ENCODE measurements at places on chromosomes 11 and 22.

DNA sequence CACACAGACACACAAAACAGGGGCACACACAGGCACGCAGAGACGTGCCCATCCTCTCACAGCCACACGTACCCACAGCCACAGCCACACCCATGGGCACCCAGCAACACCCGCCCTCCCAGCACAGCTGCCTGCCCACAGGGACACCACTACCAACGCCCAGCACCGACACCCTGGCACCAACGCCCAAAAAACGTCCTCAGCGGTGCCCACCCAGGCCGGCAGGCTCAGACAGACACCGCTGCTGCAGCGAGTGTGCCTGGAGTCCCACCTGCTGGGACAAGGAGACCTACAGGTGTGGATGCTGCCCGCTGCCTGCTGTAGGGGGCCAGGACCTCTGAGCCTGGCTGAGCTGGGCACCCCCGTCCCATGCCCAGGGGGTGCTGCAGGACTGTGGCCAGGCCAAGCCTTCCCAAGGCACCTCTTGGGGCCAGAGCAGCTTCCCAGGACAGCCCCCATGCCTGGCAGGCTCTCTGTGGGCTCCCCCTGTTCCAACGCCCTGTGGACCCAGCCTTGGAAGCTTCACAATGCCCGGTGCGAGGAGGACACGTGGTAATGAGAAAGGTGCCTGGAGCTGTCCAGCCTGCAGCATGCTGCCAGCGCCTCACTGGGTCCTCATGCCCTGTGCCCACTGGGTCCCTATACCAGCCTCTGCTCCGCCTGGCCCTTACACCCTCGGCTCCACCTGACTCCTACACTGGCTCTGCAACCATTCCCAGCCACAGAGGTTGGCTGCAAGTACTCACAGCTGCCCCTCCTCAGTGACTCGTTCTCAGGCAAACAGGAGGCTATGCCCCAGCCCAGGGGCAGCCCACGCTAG is 45.8 kb upstream of the TH start:
- no peak for DNase-seq

- DNase-seq = no peak
These were observed 7.2 kb downstream of the APLP2 start for GRCh38 chr11:130076778-130077481.

- no peak for DNase-seq
These were observed 12.1 kb downstream of the CPT1A start for GRCh38 chr11:68829581-68829980.

- no peak for DNase-seq
These were observed 82.1 kb upstream of the THY1 start for GRCh38 chr11:119505071-119505470.

DNA sequence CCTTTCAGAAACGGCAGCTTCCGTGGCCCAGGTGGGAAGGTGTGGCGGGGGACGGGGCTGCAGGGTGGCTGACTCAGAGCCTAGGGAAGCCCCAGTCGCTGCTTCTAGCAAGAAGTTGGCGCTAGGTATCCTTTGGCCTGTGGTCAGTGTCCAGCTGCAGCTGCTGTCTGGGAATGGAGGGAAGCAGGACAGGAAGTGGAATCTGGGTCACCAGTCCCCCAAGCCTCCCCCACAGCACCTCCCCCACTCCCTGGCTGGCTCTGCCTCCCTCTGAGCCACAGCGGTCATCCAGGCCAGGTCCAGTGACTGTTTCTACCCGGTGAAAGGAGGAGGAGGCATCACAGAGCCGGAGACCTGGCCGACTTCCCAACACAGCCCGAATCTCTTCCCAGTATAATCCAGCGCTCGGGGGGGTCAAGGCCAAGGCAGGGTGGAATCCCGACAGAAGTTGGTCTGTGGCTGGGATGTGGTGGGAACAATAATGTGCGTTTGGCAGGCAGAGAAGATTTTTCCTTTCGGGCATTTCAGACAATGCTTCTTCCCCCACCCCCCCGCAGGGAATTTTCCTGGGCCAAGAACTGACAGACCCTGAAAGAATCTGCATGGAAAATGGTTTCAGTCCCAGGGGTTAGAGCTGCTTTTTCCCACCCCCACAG is 45.1 kb downstream of the C11orf96 start:
- DNase-seq = no peak

DNA sequence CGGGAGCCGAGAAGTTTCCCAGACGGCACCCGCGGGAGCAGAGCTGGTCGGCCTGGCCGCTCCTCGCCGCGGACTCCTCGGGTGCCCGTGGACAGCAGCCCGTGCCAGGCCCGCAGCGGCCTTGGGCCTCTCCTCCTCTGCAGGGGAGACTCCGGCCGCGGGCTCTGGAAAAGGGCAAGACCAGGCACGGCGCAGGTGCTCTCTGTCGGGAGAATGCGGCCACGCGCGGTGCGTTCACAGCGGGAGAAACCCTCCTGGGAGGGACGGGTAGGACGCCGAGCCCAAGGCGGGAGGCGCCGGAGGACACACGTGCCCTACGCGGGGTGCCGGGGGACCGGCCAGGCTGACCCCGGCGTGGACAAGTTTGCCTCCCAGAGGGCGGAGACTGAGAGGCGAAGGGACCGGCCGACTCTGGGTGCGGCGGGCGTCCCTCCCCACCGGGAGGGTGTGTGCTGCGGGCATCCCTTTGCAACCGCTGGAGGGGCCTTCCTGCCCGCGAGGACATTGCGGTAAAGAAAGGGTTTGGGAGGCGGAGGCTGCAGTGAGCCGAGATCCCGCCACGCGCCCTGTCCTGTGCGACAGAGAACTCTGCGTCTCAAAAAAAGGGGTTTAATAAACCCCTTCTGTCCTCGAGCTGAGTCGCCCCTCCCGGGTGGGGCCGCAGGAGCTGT is 2.3 kb downstream of the IFITM1 start:
- no peak for DNase-seq

DNA sequence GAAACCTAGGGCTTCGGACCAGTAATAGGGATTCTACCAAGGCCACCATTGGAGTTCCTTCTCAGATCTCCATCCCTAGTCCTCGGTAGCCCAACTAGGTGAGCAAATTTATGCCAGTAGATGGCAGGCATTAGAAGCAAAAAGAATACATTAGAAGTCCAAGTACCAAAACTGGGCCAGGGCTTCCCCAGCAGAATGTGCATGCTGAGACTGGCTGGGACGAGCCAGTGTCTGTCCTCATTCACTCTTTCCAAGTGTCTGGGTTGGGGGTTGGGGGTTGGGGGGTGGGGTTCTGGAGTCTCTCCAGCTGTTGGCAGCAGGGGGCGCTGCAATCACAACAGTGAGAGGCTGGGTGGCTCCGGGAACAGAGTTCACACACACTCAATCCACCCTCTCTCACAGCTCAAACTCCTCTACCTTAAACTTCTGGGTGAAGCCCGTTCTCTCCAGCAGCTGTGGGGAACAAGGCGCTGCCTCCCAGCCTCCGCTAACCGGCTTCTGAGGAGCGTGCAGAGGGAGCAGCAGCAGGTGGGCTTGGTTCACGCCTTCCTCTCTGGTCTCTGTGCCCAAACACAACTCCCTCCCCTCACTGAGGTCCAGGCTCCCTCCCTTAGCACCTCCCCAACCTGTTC is 57.5 kb downstream of the BTG4 start:
- DNase-seq = peak; percentile 58

GRCh38 chr11:108818971-108819370 is 154.1 kb downstream of the DDX10 start:
- DNase-seq = no peak

DNA sequence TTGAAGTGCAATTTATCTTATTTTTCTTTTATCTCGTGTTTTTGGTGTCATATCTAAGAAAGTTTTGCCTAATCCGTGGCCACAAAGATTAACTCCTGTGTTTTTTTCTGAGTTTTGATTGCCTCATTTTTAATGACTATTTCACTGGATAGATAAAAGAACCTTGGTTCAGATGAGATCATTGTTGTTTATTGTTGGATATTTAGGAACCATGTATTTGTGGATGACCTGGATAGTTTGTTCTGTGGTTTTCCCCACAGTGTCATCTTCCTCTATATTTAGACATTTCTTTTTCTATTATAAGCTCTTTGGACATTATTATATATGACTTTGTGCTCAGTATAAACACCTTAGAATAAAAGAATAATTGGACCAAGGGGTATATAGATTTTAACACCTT is 37.2 kb downstream of the PPP6R3 start:
- no peak for DNase-seq

DNA sequence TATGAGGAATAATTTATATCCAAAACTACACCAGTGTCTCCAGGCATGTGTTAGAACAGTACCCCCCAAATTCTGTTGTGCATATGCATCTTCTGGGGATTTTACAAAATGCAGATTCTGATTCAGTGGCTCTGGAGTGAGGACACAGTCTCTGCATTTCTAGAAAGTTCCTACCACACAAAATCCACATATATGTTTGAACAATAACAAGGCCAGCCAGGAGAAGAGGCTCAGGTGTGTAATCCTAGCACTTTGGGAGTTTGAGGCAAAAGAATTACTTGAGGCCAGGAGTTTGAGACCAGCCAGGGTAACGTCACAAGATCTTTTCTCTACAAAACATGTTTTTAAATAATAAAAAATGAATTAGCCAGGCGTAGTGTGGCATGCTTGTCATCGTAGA is 84.9 kb downstream of the ZNF280B start:
- DNase-seq = no peak

- DNase-seq = no peak
These were observed 15.6 kb upstream of the ARHGEF17 start for GRCh38 chr11:73292525-73292894.

DNA sequence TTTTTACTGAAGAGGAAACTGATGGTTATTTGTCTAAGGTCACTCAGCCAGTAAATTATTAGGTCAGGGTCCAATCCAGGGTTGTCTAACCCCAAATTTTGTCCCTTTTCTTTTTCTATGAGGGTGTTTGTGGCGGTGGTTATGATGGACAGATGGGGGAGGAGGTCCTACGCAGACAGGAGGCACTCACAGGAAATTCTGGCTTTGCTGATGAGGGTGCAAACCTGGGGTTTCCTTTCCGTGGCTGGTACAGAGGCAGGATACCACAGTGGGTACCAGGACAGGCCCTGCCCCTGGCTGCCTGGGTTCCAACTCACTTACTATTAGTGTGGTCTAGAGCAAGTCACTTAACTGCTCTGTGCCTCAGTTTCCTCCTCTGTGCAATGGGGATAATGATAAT is 91.0 kb downstream of the RRM1 start:
- DNase-seq = no peak

GRCh38 chr11:21403069-21403468 is 733.7 kb downstream of the NELL1 start:
- no peak for DNase-seq

- DNase-seq = no peak
These were observed 104.0 kb upstream of the SYN3 start for GRCh38 chr22:33162196-33162595.

- no peak for DNase-seq
These were observed 503.2 kb downstream of the OPCML start for GRCh38 chr11:133029107-133029506.

DNA sequence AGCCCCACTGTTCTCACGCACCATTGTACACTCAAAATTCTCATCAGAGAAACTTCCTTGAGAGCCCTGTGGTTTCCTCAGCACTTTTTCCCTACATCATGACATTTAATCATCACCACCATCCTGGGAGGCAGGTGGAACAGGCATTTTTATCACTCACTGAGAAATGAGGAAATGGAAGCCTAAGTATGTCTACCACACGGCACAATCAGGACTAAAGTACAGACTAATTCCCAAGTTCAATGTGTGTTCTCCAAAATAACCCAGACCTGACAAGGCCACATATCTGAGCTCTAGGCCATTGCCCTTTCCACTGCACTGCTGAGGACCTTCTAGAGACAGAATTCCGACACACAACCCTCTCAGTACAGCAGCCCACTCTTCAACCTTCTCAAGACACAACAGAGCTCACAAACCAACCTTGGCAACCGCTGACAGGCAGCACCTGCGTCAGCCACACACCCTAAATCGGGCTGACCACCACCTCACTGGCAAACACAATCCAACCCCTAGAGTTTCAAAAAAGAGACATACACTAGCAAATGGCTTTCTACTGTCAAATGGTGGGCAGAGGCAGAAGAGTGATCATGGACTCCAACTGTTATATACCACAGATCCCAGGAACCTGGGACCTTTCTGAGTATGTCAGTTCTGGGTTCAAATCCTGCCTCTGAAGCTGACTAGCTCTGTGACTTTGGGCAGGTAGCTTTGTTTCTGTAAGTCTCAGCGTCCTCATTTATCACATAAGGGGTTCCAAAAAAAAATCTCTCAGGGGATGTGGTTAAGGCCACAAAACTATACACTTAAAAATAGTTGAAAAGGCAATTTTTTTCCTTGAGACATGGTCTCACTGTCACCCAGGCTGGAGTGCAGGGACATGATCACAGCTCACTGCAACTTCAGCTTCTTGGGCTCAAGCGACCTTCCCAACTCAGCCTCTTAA is 16.3 kb downstream of the SMCO4 start:
- DNase-seq = no peak

- no peak for DNase-seq
These were observed 57.6 kb downstream of the RNF169 start for GRCh38 chr11:74806267-74806666.

GRCh38 chr11:116690611-116691010 is 82.2 kb downstream of the BUD13 start:
- no peak for DNase-seq

DNA sequence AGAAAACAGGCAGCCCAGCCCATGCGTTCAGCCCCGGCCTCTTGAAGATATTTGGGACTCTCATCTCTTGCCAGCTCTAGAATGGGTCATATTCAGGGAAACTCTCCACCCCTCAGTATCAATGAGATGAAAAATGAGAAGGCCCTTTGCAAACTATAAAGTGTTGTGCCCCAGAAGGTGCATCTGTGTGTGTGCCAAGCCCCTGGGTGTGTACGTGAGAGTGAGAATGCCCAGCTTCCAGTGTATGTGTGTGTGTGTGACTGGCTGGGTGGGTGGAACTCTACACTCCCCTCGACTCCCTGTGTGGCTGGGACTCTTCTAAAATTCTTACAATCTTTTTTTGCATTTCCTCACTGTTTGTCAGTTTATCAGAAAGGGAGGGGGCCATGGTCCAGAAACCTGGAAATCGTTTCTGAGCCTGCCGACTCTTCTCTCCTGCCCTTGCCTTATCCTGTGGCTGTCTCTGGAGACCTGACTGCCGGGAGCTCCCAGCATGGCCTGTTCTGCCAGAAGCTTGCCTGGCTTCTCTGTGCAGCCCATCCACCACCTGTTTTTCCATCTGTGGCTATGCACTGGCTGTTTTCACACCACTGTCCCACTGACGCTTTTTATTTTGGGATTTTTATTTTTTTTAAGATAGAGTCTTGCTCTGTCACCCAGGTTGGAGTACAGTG is 1.2 kb downstream of the P2RY6 start:
- DNase-seq = no peak

- no peak for DNase-seq
These were observed 180.0 kb downstream of the MAML2 start for GRCh38 chr11:96162816-96163499.

GRCh38 chr11:44835296-44835695 is 108.5 kb downstream of the TSPAN18 start:
- DNase-seq = no peak

GRCh38 chr11:81749245-81749644 is 984.4 kb downstream of the FAM181B start:
- no peak for DNase-seq

- no peak for DNase-seq
These were observed 4.6 kb upstream of the APOL4 start for GRCh38 chr22:36206255-36206654.

GRCh38 chr11:124886476-124886875 is 11.2 kb downstream of the ROBO4 start:
- no peak for DNase-seq

All from neural crest cell (in vitro differentiated cells).